ENCODE measurements at places on chromosomes 16 and 17.

DNA sequence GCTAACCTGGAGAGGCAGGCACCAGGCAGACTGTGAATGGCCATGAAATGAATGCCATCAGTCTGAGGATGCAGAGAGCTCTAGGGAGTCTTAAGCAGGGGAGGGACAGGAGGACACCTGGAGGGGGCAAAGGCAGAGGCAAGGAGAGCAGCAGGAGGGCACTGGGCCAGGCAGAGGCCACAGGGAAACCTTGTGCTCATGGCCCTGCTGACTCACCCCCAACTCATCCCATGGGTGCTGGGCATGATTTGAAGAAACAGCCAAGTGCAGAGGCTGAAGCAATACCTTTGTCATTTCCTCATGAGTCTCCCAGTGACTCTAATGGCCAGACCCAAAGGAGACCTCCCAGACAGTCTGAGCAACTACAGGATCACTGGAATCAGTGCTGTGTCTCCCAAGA, 141.4 kb downstream of the TMEM132E start:
- DNase-seq: no peak

DNA sequence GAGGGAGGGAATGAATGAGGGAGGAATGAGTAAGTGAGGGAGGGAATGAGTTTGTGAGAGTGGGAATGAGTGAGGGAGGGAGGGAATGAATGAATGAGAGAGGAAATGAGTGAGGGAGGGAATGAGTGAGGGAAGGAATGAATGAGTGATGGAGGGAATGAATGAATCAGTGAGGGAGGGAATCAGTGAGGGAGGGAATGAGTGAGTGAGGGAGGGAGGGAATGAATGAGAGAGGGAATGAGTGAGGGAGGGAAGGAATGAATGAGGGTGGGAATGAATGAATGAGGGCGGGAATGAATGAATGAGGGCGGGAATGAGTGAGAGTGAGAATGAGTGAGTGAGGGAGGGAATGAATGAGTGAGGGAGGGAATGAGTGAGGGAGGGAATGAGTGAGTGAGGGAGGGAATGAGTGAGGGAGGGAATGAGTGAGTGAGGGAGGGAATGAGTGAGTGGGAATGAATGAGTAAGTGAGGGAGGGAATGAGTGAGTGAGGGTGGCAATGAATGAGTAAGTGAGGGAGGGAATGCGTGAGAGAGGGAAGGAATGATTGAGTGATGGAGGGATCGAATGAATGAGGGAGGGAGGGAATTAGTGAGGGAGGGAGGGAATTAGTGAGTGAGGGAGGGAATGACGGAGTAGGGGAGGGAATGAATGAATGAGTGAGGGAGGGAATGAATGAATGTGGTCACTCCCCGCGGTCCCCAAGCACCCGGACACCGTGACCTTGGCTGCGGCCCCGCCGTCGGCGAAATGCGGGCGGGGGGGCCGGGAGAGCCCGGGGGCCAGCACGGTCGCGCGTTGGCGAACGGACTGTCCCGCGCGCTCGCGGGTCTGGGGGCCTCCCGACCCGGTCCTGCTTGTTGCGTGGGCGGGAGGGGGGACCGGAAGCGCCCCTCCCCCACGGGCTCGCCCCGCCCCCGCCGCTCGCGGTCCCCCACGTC, 1.1 kb upstream of the UBE2I start:
- no peak for DNase-seq

DNA sequence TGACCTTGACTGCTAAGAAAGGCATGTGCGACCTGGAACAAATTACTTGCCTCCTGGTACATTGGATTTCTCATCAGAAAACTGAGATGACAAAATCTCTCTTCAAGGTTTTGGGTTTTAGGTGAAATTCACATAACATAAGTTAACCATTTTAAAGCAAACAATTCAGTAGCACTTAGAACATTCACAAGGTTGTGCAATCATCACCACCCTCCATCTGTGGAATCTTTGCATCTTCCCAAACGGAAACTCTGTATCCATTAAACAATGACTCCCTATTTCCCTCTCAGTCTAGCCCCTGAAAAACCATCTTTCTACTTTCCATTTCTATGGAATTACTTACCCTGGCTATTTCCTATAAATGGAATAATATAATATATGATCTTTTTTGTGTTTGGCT, 42.2 kb upstream of the BRD7 start:
- no peak for DNase-seq

GRCh38 chr16:1012722-1013592, 31.4 kb downstream of the SOX8 start:
- DNase-seq: no peak

DNA sequence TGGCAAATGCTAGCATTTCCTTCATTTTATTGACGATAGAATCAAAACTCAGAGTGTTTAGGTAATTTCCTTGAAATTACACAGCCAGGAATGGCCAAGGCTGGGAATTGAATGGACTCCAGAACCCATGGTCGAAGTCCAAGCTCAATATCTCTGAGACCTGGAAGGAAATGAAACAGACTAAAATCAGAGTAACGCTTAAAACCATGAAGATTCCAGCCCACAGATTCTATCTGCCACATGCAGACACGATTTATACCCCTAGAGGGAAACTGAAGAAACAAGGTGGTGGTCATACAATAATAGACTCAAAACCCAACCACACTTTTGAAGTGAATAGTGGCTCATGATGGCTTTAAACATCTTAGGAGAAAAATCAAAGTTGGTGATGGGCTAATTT, 95.6 kb downstream of the PRKCA start:
- no peak for DNase-seq

DNA sequence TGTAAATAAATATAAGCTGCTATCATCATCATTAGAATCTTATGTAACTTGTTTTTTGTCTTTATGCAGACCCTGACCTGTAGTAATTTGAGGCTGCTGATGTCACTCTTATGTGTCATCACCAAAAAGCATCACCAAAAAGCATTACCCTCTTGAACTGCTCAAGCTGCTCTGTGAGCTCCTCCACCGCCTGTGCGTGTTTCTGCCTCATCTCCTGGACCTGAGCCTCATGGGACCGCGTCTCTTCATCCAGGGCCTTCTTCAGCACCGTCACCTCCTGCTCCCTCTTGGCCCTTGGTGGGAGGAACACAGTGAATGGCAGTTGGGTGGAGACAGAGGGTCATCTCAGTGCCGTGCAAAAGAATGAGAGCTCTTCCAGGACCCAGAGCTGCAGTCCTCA, 82.4 kb downstream of the NDE1 start:
- DNase-seq: no peak

DNA sequence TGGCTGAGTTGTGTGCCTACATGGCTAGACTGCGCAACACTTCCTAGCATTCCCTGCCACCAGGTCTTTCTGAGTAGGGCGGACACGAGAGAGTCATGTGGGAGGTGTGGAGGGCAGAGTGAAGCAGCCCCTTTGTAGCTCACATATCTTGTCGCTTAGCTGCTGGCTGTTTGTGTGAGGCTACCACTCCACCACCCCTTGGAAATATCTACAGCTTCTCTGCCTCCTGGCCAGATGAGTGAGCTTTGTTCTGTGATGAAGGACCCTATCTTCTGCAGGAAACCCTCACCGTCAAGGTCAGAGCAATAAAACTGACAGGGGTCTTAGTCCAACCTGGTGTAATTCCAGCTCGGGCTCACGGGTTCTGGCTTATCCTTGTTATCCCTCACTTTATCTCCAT, 232.1 kb upstream of the ASIC2 start:
- no peak for DNase-seq

GRCh38 chr16:28522792-28523191, 16.0 kb downstream of the NUPR1 start:
- no peak for DNase-seq

GRCh38 chr16:54931120-54932014, 702 bp downstream of the IRX5 start:
- DNase-seq: no peak

DNA sequence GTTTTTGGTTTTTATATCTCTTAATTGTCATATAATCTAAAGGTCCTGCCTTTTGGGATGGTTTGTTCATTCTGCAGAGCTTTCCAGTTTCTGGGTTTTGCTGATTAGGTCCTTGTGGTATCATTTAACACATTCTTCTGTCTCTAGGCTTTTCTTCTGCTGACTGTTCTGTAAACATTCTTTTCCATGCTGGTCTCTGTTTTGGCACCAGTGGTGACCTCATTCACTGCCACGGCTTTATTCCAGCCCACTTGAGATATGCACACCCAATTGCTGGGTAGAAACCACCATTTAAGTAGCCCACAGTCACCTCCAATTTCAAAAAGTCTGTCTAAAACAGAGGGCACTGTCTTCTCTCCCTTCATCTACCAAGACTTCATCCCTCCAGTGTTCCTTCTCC, 31.1 kb upstream of the COX10 start:
- DNase-seq: no peak

GRCh38 chr17:60519795-60520194, 6.2 kb downstream of the APPBP2 start:
- DNase-seq: no peak
